ENCODE measurements at places on chromosomes 4 and X.

GRCh38 chr4:70591955-70592582 is at the start of gene AMBN:
TSS of gene AMBN (plus strand) at chr4:70592256. CDS start at chr4:70592359, 103 bp downstream.
- DNase-seq: no peak

GRCh38 chr4:65917486-65917885 is 247.2 kb upstream of the EPHA5 start:
- DNase-seq: peak; percentile 85

DNA sequence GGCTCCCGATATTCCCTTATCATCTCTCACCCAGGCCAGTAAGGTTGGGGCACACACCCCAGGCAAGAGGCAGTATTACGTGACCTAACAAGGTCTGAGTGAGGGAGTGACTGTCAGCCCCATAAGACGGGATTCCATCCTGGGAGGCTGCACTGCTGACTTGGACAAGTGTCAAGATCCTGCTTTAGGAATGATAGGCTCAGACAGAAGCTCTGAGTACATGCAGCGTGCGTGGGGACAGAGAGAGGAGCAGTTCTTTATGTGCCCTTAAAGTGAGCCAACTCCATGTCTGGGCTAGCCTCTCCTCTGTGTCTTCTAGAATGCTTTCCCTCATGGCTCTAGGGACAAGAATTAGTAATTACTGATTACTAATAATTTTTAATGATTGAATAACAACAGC is 142.2 kb upstream of the PRPS2 start:
- DNase-seq: no peak

DNA sequence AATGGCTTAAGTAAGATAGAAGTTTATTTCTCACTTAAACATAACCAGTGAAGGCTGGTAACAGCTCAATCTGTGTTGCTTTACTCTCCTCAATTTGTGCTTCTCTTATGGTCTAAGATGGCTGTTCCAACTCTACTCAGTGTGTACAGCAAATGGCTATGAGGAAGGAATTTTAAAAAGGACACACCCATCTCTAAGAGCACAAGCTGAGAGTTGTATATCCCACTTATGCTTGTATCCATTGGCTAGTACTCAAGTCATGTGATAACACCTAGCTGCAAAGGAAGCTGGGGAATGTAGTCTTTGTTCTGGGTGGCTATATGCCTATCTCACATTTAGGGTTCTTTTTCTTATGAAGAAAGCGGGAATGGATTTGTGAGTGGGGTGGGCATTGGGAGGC is 63.3 kb downstream of the GPAT3 start:
- DNase-seq: peak; percentile 62

GRCh38 chr4:116664198-116664597 is 421.2 kb downstream of the TRAM1L1 start:
- DNase-seq: no peak

DNA sequence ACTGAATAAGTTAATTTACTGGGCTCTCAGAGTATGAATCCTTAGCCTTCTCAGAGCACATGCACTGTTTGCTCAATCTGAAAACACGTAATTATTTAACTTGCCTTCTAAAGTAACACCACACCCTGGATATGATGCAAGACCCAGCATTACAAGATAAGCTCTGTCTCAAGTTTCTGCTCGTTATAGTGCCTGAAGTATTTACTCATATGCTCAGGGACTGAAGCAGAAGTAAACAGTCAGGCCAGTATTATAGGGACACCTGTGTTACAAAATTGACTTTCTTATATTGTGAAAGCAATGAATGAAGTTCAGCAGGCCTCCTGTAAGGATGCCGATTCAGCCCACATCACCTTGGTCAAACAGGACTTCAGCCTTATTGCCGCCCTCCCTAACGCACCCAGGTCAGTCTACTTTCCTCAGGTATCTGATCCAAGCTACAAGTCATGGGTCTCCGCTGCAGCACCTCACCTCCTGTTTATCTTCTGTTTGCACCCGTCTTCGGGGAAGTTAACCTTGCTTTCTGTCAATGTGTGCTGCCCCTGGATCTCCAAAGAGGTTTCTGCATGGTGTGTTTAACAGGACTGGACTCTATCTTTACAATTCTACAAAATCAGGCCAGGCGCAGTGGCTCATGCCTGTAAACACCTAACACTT is 42.8 kb upstream of the KLF3 start:
- DNase-seq: no peak

- DNase-seq: peak; percentile 63
Observed at GRCh38 chrX:103540145-103540544, 20.9 kb upstream of the RAB40A start.

DNA sequence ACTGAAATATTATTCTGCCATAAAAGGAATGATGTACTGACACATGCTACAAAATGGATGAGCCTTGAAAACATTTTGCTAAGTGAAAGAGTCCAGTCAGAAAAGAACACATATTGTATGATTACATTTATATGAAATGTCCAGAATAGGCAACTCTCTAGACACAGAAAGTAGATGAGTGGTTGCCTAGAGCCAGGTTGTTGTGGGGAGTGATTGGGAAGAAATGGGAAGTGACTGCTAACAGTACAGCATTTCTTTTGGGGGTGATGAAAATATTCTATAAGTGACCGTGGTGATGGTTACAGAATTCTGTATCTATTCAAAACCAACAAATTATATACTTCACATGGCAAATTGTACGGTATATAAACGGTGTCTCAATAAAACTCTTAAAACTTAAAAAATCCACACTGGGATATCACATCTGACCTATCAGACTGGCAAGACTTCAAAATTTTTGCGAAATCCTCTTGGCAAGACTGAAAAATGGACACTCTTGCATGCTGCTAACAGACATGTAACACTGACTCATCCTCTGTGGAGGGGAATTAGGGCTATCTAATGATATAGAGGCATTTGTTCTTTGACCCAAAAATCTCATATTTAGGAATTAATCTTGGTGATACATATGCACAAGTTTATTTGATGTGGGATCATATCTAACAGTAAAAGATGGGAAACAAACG is 71.8 kb downstream of the FAM13A start:
- DNase-seq: peak; percentile 43

- DNase-seq: no peak
Observed at GRCh38 chrX:153864561-153865320, 21.2 kb downstream of the L1CAM start.

GRCh38 chrX:16462912-16463311 is 187.0 kb upstream of the S100G start:
- peak; percentile 78 for DNase-seq

- DNase-seq: peak; percentile 27
Observed at GRCh38 chr4:164536814-164537213, 217.1 kb upstream of the SMIM31 start.

DNA sequence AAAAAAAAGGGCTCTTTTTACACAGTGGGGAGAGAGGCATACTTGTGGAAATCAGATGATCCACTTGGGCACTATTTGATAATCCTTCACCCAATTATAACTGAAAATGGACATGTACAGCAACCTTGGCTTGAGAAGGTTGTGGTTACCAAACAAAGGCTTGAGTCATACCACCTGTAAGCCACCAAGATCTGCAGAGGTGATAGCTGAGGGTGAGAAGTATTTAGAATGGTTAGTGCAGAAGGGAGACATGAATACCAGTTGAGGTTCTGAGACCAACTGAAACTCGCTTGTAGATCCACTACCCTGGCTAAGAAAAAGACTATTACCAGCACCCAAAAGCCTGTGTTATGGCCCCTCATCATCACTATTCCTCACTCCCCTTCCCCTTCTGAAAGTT is 614.0 kb downstream of the STIM2 start:
- no peak for DNase-seq

- DNase-seq: no peak
Observed at GRCh38 chrX:96002431-96002830, 682.2 kb upstream of the DIAPH2 start.

DNA sequence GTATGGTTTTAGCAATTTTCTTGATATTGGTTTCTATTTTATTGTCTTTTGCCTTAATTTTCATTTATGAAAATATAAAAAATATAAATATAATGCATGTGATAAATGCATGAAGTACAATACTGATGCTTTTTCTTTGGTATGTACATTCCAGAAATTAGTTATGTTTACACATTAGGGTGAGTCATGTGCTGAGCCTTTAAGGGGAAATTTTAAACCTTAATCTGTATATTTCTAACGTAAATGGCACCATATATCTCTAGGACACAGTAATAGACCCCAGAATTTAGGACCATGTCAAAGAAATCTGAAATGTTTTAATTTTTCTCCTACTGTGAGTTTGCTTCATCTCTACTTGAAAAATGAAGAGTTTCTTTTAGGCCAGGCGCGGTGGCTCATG is 117.8 kb upstream of the SPRY1 start:
- DNase-seq: peak; percentile 64

DNA sequence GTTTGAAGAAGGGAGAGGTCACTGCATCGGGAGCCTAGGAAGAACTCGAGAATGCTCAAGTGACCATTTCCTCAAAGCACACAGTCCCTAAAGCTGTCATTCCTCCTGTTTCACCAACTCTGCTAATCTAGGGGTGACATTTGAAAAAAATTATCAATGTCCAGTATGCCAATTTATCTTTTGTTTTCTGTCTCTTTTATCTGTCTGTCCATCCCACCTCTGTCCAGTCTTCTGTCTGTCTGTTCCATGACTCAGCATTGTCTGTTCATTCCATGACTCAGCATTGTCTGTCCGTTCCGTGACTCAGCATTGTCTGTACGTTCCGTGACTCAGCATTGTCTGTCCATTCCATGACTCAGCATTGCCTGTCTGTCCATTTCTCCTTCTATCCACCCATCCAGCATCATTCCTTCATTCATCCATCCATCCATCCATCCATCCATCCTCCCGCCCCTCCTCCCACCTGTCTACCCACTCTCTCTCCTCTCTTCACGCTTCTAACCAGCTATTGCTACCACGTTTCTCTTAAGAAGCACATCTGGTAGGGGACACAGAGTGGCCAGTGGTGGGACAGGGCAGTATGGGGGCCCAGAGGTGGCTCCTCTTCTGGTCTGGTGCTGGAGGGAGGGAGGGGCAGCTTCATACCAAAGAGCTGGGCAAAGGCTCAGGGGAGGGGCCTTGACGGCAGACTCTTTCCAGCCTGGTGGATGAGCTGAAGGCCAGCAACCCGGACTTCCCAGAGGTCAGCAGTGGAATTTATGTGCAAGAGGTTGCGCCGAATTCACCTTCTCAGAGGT is 34.1 kb downstream of the HTRA3 start:
- DNase-seq: peak; percentile 89

DNA sequence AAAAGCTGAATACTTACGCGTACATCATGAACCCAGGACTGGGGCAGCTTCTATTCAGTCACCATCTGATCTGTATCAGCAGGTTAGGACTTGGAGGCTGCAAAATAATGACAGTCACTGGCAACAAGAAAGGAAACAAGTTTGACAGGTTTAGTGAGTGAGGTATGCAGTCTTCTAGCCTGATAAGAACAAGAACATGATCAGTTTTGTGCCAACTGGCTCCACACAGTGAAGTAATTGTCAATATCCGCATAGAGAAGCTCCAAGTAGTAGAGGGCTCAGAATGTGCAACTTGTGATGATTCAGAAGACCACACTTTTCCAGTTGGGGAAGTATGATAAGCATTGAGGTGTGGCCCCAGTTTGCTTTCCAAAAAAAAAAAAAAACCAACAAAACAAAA is at the start of gene TMPRSS11F:
Gene TMPRSS11F, minus strand, starts transcription at position 77 of the 400 bp plus-strand sequence. Its CDS starts 49 bp downstream, at position 28.
- no peak for DNase-seq

GRCh38 chr4:139556071-139556723 is at the start of gene SETD7:
TSS of gene SETD7 (minus strand) at chr4:139556219. CDS start at chr4:139556137, 82 bp downstream.
- peak; percentile 85 for DNase-seq

- DNase-seq: no peak
Observed at GRCh38 chrX:124940531-124940930, 379.1 kb upstream of the TEX13C start.

DNA sequence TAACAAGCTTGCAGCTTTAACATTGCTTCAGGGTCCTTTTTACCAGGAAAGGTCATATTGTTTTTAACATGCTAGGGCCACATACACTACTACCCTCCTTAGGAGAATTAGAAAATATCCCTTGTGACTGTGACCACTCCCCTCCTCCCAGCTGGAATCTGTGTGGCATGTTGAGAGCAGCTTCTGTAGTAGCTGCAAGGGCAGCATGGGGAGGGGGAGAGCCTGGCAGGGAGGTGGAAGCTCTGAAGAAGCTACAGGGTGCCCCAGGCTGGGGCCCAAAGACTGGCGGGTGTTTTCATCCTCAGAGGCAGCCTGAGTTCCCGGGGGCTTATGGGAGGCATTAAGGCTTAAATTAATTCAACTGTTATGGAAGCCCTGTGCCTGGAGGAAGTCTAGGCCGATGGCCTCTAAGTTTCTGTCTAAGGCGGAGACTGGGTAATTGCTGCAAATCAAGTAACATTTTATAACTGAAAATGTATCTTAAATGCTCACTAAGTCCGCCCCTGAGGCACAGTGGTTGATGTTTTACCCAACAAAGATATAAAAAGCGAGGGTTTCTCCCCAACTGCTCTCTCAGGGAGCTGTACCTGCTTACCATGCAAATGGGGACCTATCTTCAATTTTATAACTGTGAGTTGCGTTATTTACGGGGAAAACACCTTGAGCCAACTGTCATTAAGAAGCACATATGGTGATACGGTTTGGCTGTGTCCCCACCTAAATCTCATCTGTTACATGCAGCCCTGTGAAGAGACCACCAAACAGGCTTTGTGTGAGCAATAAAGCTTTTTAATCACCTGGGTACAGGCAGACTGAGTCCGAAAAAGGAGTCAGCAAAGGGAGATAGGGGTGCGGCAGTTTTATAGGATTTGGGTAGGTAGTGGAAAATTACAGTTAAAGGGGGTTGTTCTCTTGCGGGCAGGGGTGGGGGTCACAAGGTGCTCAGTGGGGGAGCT is 37.4 kb upstream of the STS start:
- DNase-seq: no peak

- peak; percentile 94 for DNase-seq
Observed at GRCh38 chrX:13376857-13377549, 57.1 kb upstream of the ATXN3L start.

GRCh38 chr4:73036123-73036522 is 33.4 kb downstream of the COX18 start:
- DNase-seq: no peak

DNA sequence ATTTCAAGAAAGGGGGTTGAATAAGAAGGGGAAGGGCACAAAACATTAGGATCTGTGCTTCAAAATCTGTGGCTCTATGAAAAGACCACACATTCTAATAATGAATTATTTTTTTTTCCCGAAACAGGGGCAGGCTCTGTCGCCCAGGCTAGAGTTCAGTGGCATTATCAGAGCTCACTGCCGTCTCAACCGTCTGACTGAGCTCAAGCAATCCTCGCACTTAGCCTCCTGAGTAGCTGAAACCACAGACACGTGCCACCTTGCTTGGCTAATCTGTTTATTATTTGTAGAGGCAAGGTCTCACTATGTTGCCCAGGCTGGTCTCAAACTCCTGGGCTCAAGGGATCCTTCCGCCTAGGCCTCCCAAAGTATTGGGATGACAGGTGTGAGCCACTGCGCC is 33.4 kb downstream of the ACSL1 start:
- DNase-seq: no peak
